ENCODE measurements at places on chromosomes 2 and 18.
A peak's percentile ranks its signal among the peaks of the same experiment; 100 is the strongest.

DNA sequence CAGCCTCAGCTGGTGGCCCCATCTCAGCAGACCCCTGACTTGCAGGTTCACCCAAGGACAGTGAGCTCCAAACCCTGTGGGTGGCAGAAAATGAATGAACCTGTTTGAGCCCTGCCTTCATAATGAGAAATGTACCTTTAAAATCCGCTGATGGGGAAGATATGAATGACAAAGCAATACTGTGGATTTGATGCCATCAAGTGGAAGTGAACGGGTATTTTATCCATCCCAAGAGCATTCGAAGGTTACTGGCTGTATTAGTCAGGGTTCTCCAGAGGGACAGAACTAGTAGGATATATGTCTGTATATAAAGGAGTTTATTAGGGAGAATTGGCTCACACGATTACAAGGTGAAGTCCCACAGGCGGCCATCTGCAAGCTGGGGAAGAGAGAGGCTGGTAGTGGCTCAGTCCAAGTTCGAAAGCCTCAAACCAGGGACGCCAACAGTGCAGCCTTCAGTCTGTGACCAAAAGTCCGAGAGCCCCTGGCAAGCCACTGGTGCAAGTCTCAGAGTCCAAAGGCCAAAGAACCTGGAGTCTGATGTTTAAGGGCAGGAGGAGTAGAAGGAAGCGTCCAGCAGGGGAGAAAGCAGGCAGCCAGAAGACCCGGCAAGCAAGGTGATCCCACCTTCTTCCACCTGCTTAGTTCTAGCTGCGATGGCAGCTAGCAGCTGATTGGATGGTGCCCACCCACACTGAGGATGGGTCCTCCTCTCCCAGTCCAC lies 32.1 kb downstream of the TOGARAM2 start:
- DNase-seq = no peak

- DNase-seq = no peak
These were observed 23.3 kb downstream of the LRRC30 start for GRCh38 chr18:7254163-7254562.

DNA sequence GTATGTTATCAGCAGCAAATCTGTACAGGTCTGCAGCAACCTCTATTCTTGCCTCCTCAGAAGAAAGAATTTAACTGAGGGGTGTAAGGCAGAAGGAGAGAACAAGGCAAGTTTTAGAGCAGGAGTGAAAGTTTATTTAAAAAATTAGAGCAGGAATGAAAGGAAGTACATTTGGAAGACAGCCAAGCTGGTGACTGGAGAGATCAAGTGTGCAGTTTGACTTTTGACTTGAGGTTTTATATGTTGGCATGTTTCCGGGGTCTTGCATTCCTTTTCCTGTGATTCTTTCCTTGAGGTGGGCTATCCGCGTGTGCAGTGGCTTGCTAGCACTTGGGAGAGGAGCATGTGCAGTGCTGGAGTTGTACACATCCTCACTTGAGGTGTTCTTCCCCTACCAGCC lies 16.5 kb upstream of the CERS6 start:
- no peak for DNase-seq

DNA sequence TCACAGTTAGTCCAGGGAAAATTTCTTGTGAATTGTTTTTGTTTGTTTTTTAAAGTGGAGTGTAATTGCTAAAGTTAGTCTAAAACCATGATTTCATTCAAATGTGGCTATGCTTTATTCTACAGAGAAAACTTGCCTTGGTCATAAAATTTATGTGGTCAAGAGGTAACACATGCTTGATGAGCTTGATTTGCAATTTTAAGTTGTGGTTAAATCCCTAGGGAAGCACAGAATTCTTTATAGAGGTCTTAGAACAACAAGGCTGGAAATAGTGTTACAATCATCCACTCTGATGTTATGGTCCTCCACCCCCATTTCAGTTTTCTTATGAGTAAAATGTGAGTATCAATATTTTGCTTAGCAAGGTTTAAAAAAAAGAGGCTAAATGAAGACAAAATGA lies 359.6 kb downstream of the NRXN1 start:
- DNase-seq = no peak

DNA sequence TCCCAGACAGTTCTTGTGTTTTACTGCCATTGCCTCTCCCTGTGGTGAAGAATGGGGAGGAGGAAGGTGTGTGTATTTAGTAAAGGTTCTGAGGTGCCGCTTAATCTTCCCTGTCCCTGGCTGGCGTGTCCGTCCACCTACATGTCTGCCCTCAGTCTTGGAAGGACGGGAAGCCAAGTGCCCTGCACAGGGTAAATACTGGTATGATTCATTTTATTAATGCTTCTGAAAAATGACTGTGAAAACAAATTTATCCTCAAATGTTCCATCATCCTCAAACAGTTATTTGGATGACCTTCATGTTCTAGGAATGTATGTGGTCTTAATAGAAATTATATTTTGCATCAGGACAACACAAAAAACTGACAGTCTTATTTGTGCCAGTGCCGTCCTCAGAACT lies 6.6 kb downstream of the EPAS1 start:
- no peak for DNase-seq

GRCh38 chr2:162591403-162592083 lies 247.0 kb downstream of the KCNH7 start:
- DNase-seq = no peak

DNA sequence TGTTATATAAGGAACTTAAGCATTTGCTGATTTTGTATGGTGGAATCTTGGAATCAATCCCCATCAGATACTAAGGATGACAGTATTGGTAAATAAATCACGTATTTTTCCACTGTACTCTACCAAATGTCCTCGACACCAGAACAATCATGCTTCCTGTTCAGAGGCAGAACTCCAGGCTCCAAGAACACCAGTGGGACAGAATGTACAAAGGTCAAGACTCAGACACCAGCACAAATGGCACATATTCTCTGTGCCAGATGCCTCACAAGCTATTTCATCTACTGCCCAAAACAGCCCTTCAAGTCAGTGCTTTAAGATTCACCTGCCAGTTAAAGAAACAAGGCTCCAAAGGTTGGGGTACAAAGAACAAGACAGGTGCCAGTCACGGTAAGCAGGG lies 420.5 kb downstream of the STK39 start:
- no peak for DNase-seq

- DNase-seq = no peak
These were observed 499.8 kb downstream of the PID1 start for GRCh38 chr2:228771315-228771714.

- no peak for DNase-seq
These were observed 238.5 kb downstream of the CELF4 start for GRCh38 chr18:37327063-37327577.

- no peak for DNase-seq
These were observed 3.8 kb downstream of the EVX2 start for GRCh38 chr2:176079831-176080539.

- DNase-seq = no peak
These were observed 12.1 kb upstream of the ITGA6 start for GRCh38 chr2:172415157-172415864.

DNA sequence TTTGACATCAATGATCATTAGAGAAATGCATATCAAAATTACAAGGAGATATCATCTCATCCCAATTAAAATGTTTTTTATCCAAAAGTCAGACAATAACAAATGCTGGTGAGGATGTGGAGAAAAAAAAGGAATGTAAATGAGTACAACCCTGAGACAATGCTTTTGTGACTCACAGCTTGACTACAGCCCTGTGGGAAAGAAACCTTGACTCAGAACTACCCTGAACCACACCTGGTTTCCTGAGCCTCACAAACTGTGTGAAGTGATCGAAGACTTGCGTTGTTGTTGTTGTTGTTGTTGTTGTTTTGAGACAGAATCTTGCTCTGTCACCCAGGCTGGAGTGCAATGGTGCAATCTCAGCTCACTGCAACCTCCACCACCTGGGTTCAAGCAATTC lies 266.6 kb upstream of the MYT1L start:
- no peak for DNase-seq

GRCh38 chr2:75476761-75477160 lies 84.0 kb downstream of the EVA1A start:
- DNase-seq = no peak

- DNase-seq = no peak
These were observed 1.3 kb downstream of the TAF1B start for GRCh38 chr2:9844576-9844975.

DNA sequence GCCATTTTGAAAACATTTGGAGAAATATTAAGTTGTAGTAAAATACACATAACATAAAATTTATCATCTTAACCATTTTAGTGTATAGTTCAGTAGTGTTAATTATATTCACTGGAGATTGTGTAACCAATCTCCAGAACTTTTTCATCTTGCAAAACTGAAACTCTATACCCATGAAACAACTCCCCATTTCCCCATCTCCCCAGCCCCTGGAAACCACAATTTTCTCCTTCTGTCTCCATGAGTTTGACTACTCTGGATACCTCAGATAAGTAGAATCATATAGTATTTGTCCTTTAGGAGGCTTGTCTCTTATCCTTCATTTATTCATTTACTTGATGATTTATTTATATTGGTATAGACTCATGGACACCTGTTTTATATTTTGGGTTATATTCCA lies 392.9 kb downstream of the SETBP1 start:
- no peak for DNase-seq

- DNase-seq = no peak
These were observed 993.9 kb upstream of the POU3F3 start for GRCh38 chr2:103860016-103860415.

DNA sequence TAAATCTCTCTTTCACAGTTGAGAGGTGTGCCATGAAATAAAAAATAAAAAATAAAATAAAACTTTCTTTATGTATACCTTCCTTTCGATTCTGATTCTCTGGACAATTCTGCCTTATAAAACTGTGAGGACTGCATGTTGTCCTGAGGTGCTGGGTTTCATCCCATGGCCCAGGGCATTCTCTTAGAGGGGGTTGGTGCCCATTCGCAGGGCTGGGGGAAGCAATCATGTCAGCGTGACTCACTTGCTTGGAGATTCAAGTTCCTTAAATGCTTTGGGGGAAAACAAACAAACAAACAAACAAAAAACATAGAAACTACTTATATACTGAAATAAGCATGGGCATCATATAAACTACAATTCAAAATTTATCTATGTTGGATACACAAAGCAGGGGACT lies 122.0 kb upstream of the ST6GAL2 start:
- no peak for DNase-seq

- no peak for DNase-seq
These were observed 83.3 kb upstream of the KCNE4 start for GRCh38 chr2:222968550-222969155.

GRCh38 chr2:240624950-240625621 lies at the start of gene GPR35:
Gene GPR35 (plus strand): TSS chr2:240625480. CDS start chr2:240629953, 4,473 bp downstream.
- DNase-seq = peak; percentile 78

DNA sequence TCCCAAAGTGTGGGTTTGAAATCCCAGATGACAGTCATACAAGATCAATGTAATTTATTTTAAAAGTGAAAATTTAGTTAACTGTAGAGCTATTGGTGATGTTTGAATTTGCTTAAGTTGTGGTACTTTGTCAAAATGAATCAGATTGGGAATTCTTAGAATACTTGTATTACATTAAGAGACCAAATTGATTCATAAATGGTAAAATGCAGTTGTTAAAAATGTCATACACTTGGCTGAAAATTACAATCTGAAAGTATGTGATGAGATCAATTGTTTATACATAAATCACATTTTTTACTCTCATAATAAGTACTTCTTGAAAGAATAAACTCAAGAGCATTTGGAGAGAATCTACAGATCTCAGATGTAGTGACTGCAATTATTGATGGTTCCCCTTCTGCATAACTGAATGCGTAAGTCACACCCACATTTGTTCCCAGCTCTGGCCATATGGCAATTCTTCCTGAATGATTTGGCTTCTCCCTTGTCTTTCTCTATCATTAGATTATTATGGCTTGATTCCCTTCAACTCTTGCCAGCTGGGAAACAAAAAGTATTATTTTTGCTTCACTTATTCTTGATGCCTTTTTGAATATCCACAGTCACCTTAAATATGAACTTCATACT lies 558.5 kb downstream of the CPS1 start:
- DNase-seq = no peak

DNA sequence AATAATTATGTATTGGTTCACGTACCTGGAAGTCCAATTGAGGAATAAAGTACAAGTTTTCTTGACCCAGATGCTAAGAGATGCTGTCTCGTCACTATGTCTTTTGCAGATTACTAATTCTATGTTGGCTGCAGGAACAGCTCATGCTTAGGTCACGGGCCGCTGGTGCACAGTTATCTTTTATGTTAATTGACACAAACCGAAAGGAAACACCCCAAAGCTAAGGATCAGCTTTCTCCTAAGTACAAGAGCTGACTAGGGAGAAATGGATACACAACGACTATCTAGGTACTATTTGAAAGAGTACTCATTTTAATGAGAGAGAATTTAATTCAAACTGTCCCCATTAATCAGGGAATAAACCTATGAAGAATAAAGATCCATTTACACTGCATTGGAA lies 217.7 kb upstream of the SLC35G4 start:
- DNase-seq = no peak

DNA sequence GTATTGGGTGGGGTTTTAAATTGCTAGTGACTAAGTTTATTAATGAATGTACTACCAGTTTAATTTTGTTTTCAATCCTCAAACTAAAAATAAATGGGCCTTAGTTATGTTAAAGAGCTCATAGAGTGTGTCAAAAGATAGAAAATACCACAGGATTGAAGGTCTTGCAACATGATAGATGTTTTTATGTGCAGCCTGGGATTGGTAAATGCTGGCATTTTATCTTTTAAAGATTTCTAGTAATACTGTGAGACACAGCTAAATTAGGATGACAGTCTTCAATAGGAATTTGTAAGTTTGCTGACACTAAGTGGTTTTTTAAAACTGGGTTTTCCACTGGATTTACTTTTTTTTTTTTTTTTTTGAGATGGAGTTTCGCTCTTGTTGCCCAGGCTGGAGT lies 122.3 kb downstream of the HAUS1 start:
- no peak for DNase-seq

DNA sequence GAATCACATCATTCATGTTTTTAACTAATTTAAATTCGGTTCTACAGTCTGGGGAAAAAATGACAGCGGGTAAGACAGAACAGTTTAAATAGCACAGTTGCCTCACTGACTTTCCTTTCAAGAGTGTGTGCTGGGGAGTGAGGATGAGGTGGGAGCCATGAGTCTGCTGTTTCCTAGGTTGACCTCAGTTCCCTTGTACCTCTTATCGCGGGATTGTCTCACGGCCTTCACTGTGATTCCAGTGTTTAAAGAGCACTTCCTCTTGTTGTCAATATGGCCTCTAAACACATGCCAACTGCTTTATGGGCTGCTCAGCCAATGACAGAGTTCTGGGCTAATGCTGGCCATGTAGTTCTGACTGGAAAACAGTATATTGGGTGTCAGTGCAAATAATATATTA lies 41.6 kb upstream of the ALMS1 start:
- DNase-seq = no peak

Measured in stimulated activated CD4-positive, alpha-beta T cell treated with anti-CD3 and anti-CD28 coated beads, Interleukin-15, amount 100 ng/mL, for 48 hours (primary cell).